Right renal cortex interstitium (tissue), 3 donors: ENCODE measurements at places on chromosomes 6 and 20.

- DNase-seq = no peak
Observed at GRCh38 chr20:43508106-43508505, 609 bp downstream of the L3MBTL1 start.

GRCh38 chr6:29941471-29941870, 861 bp upstream of the HLA-A start:
- DNase-seq = no peak

- no peak for DNase-seq
Observed at GRCh38 chr6:21594416-21595281, 1.1 kb downstream of the SOX4 start.

DNA sequence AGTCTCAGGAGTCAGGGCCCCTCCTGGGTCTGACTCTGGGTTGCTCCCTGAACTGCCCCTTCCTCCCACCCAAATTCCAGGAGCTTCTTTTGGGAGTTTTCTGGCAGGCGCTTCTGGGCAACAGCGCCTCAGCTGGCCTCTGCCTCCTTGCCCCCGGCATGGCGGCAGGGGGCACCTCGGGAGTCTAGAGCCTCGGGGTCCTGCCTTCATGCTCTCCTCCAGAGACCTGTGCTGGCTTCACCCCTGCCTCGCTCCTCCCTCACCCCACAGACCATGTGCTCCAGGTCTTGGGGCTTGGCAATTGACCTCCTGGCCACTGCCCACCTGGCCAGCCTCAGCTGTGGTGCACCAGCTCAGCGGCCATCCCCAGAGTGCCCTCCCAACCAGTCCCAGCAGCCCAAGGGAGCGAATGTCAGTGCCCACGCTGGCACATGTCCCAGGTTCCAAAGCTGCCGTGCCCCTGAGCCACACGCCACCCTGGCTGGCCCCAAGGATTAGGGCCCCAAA, 43.4 kb downstream of the SRC start:
- no peak for DNase-seq

DNA sequence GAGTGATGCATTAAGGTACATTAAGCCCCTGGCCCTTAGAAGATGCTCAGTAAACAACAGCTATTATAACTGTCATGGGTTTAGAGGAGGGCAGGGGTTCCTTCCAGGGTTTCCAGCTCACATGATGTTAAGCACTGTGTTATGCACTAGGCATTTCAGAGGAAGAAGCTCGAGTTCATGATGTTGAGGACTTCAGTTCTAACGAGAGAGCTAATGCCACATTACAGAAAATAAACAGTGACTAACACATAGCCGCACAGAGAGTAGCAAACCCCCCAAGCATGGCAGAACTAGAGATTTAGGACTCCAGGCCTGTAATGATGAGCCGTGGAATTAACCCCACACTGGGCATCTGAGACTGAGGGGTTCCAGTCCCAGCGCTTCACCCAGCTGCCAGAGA, 105.2 kb downstream of the UNC5CL start:
- DNase-seq = no peak
